Activated T-cell treated with anti-CD3 and anti-CD28 coated beads for 4 hours (primary cell): ENCODE measurements at places on chromosomes 16 and 17.

- DNase-seq = no peak
Measured at GRCh38 chr16:66542396-66542795, 7.5 kb downstream of the TK2 start.

GRCh38 chr16:60027351-60027750 is 1293.2 kb upstream of the GOT2 start:
- no peak for DNase-seq

DNA sequence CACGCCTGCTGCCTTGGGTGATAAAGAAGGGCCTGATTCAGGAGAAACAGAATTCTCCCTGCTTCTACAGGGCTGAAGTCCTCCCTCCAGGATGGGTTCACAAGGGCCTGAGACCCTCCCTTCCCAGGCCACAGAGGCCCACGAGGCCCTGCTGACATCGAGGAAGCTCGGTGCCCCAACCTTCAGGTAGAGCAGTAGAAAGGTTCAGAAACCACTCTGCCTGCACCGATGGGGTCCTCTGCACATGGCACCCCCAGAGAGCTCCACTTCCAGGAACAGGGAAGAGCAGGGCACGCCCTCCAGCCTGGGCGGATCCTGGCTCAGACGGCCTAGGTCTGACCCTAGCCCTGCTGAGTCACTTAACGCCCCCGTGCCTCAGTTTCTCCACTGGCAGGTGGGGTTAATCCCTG is 773 bp downstream of the CENPX start:
- no peak for DNase-seq

DNA sequence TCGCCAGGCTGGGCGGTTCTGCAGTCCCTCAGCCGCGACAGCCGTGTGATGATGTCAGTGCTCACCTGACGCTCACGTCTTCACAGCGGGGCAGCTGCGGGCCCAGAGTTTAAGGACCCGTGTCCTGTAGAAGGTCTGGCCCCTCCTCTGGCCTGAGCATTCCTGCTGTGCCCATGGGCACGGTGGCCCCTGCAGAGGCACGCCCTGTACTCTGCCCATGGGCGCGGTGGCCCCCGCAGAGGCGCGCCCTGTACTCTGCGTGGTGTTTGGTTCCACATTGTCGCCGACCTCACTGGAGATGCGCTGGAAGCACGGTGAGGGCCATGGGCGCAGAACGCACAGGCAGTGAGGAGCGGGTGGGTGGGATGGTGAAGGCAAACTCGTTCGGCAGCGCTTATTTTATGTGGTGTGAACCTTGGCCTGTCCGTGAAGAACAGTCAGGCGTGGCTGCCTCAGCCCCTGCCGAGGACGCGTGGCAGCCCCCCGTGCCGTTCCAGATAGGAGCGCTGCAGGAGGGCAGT is 122.0 kb downstream of the BANP start:
- no peak for DNase-seq

DNA sequence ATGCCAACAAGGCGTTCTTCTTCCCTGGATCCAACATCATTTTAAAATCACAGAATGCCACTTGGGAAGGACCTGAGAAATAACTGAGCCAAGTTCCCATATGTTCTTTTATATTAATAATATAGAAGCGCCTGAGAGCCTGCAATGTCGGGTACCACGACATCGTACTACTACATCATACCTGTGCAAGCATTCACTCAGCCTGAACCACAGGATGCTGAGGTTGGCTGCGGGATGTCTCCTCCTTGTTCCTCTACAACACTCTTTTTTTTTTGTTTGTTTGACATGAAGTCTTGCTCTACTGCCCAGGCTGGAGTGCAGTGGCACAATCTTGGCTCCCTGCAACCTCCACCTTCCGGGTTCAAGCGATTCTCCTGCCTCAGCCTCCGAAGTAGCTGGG is 2.1 kb upstream of the ATP2C2 start:
- DNase-seq = no peak

- DNase-seq = no peak
Measured at GRCh38 chr17:82008941-82009405, 13.7 kb downstream of the CENPX start.

DNA sequence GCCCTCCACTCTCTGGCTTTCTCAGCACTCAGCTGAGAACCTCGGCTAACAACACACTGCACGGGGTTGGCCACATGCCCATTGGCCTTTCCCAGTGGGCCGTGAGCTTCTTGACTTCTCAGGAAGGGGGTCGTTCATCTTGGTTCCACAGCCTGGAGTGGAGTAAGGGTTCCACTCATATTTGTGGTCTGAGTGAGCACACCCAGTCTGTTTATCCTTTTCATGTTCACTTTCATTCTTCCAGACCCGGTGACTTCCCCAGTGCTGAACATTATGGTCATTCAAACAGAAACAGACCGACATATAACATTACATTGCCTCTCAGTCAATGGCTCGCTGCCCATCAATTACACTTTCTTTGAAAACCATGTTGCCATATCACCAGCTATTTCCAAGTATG is 8.2 kb downstream of the MILR1 start:
- DNase-seq = no peak

DNA sequence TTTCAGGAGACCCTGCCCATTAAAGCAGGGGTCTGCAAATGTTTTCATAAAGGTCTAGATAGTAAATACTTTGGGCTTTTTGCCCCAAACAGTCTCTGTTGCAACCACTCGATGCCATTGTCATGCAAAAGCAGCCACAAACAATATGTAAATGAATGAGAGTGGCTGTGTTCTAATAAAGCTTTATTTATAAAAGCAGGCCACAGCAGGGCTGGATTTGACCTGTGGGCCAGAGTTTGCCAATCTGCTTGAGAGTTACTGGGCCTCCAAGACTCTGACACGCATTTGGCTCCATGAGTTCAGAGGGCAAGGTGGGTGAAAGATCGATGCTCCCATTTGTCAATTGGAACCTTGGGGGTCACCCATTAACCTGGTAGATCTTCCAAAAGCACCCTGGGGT is 217.3 kb upstream of the SDK2 start:
- no peak for DNase-seq

DNA sequence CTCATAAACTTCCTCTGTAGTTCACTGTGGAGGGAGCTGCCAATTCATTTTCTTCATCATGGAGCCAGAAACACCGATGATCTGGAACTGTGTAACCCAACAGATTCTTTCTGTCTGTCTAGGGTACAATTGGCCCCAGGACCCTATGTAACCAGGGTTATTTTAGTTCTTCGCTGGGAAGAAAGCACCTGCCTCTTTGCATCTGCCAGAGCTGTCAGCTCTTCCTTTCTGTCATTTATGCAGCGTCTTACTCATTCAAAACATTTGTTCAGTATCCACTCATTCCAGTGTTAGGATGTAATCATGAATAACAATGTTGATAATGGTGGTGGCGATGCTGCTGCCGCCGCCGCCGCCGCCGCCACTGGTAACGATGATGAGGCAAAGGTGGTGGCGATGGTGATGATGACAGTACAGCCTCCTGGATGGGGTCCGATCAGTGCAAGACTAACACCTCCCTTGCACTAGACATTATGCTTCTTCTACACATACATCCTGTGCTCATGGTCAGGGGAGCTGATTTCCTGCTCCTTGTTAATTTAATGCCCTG is 46.1 kb downstream of the IRX5 start:
- DNase-seq = no peak

DNA sequence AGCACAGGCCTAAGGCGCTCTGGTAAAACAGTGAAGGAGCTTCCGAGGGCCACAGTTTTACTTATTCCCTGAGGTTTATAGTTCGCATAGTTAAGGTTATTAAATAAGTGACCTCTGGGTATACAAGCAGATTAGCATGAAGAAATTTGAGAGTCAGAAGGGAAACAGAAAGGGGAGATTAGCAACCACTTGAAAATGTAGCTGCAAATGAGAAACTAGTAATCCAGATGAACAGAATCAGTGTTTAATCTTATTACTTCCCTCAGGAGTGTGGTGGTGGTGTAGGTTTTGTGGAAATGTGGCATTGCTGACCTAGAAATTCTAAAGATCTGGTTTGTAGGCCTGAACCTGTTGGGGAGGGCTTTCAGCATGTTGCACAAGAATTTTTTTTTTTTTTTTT is 130.4 kb downstream of the CCDC182 start:
- DNase-seq = no peak

DNA sequence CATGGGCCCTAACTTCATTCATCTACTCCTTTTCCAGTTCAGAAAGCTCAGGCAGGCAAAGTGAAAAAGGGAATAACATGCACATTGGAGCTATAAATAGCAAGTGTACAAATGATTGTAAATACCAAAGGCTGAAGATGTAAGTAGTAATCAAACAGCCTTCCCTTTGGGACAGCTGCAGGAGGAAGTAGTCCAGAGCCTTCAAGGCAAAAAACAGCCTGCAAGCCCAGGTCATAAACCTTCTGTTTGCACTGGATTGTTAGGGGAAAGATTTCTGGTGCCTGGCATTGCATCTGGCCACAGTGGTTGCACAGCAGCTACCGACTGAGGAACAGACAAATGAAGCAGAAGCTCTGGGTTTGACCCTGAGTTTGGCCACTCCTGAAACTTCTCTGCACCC is 98.6 kb upstream of the PMFBP1 start:
- no peak for DNase-seq

DNA sequence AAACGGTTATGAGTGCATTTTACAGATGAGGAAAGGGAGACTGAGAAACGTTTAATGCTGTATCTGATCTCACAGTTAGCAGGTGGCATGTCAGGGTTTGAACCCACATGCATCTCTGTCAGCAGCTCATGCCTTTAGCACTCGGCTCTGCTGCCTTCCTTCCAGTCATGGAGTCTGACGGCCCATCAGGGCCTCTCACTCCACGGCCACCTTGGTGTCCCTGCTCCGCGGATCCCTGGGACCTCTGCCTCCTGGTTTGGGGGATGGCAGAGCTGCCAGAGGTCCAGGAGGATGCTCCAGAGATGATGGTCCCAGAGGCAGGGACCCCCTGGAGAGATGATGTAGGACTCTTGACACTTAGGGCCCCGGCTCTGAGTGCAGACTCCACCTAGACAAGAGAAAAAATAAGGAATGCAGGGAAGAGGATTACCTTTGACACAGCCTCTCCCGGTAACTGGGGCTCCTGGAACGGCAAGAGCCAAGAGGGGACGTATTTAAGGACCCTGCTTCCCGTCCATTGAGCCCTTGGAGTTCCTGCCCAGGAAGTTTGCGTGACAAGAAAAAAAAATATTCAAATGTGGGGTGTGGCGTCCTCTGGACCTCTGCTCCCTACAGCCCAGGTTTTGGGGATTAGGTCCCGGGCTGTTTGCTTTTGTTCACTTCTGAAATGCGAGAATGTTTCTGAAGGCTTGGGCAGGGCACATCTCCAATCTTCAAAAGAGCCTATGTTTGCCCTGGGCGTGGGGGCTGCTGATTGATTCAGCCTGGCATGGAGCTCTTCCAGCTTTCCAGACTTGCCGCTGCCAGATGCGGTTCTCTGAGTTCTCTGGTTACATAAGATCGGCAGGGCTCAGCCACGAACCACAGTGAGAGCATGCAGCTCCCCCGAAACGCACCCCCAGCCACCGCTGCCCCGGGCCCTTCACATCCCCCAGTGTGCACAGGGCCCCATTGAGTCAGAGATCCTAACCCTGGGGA is at the start of gene ALDH3A1:
TSS of gene ALDH3A1 (minus strand) at position 470 of the 978 bp plus-strand sequence. CDS start 3,169 bp downstream, outside the sequence.
- no peak for DNase-seq

- DNase-seq = no peak
Measured at GRCh38 chr16:21186326-21186691, 25.1 kb downstream of the ZP2 start.

DNA sequence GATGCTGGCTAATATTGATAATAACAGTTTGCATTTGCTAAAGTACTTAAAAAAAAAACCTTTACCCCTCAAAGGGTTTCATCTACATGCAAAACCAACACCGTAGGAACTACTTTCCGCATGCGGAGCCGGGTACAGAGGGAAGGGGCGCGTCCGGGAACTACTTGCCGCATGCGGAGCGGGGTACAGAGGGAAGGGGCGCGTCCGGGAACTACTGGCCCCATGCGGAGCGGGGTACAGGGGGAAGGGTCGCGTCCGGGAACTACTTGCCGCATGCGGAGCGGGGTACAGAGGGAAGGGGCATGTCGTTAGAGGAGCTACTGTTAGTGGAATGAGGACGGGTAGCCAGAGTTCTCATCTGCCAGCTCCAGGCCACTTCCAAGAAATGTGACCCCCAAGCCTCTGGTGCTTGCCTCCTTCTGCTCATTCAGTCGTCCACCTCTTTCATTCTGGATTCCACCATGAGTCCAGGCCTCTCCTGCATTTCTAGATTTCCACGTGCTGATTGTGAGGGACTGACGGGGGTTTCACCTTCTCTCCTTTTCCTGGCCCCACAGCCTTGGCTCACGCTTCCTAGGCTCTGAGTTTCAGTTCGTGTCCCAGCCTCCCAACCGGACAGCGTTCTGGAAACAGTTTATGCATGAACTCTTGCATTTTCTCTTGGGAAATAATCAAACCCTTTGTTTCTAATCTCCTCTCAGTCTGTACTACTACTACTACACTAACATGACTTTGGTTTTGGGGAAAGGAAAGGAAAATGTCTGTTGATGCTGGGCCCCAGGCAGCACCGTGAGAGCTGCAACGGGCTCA is 26.9 kb downstream of the MINK1 start:
- no peak for DNase-seq

DNA sequence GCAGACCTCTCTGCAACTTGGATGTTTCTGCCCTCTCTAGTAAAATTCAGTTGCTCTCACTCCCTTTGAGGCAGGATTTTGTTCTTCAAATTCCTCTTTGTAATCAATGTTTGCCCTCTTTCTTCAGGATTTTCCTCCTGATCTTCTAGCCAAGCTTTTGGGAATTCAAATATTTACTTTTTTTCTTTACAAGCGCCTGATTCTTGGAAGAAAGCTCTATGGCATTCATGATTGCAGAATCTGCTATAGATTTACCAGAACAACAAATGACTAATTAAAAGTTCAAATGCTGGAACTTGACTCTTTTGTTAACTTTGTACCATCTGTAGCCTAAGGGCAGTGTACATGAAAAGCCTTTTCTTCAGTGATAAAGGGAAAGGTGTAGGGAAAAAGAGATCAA is 63.7 kb upstream of the SHISA6 start:
- DNase-seq = no peak

DNA sequence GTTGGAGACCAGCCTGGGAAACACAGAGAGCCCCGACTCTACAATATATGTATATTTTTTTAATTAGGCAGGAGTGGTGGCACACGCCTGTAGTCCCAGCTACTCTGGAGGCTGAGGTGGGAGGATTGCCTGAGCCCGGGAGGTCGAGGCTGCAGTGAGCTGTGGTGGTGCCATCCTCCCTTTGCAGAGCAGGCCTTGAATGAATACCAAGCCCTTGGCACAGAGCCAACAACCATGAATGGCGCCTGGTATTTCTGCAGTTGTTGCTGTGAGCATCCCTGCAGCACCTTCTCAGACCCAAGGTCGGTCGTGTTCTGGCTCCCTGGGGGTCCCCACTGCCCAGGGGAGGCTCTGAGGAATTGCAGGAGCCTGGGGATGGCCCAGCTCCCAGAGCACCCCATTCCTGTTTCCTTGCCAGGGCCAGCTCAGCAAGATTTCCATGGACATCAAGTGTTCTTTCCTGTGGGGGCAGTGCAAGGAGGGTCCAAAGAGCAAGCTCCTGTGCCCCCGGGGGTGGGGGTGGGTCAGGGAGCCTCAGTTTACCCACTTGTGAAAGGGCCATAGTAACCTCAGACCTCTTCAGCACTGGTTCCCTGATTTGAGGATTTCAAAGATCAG is 25.6 kb upstream of the RMI2 start:
- no peak for DNase-seq

- DNase-seq = no peak
Measured at GRCh38 chr17:51128076-51128475, 7.4 kb upstream of the SPAG9 start.

- DNase-seq = no peak
Measured at GRCh38 chr17:76458580-76459490, 5.9 kb upstream of the UBE2O start.
